NCI-H1105 treated with DMSO at 0.1 percent for 48 hours (cell line): ENCODE measurements at places on chromosomes 12 and 14.

DNA sequence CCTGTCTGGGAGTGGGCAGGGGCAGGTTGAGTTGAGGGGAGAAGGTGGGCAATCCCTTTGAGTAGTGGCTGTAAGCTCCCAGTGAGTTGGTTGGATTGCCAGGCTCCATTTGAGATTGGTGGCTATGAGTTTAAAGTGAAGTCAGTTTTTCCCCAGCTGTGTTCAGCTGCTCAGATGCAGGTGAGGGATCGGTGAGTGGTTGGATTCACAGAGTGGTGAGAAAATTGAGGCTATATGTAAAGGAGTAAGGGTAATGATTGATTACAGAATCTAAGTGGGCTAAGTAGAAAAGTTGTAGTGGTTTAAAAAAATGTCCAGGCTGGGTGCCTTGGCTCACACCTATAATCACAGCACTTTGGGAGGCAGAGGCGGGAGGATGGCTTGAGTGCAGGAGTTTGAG lies 68.6 kb downstream of the GLRX5 start:
- no peak for DNase-seq

DNA sequence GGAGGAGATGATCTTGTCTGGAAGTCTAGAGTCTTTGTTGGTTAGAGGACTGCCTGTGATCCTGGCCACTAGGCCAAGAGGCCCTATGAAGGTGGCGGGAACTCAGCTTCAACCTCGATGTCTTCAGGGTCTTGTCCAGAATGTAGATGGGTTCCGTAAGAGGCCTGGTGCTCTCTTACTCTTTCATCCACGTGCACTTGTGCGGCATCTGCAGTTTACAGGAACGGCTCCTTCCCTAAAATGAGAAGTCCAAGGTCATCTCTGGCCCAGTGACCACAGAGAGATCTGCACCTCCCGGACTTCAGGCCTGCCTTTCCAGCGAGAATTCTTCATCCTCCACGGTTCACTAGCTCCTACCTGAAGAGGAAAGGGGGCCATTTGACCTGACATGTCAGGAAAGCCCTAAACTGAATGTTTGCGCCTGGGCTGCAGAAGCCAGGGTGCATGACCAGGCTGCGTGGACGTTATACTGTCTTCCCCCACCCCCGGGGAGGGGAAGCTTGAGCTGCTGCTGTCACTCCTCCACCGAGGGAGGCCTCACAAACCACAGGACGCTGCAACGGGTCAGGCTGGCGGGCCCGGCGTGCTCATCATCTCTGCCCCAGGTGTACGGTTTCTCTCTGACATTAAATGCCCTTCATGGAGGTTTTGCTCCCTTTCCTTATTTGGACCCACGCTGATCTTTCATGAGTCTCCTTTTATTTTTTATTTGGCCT lies 17.7 kb downstream of the WNT5B start:
- DNase-seq, result no peak

- no peak for DNase-seq
Measured at GRCh38 chr14:36976571-36977023, 195.8 kb downstream of the SLC25A21 start.

DNA sequence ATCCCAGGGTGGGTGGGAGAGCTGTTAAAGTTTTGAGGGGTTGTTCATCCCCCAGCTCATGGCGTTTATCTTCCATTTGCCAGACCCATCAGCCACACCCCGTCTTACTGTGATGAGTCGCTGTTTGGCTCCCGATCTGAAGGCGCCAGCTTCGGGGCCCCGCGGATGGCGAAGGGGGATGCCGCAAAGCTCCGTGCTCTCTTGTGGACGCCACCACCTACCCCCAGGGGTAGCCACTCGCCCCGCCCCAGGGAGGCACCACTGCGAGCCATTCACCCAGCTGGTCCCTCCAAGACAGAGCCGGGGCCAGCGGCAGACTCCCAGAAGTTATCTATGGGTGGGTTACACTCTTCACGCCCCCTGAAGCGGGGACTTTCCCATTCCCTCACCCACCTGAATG lies 5.7 kb downstream of the RITA1 start:
- no peak for DNase-seq

DNA sequence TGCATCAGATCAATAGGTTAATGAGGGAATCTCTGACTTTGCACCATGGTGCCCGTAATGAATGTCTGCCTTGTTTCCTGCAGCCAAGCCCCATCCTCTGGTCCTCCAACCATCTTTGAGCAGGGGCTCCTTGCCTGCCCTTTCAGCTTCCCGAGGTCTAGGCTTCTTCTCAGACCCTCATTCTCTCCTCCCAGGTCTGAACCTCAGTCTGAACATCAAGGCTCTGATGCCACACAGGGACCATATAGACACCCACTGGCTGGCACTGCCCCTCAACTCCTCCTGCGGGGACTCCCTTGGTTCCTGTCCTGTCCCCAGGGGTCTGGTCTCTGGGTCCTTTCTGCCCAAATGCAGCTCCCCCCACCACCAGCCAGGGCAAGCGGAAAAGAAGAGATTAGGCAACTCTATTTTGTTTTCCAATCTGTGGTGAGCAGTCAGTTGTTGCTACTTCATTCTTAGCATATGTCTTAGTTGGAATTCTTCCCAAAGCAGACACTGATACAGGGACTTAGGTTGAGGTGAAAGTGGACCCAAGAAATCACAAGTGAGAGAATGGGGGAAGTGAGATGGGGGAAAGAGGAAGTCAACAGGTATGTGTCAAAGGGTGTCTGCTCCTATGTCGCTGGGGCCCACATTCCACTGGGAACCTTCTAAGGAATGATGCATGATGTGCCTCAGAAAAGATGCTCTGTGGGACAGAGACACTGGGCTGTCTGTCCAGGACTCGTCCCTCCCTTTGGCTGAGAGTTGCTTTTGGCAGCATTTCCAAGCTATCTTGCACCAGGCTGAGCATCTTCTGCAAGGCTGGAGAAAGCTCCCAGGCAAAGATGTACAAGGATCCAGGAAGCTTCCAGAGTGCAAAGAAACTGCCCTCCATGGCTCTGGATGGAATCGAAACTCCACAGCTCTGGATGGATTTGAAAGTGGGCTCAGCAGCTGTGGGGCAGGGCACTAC lies 1096.5 kb upstream of the TMEM132C start:
- DNase-seq, result no peak

DNA sequence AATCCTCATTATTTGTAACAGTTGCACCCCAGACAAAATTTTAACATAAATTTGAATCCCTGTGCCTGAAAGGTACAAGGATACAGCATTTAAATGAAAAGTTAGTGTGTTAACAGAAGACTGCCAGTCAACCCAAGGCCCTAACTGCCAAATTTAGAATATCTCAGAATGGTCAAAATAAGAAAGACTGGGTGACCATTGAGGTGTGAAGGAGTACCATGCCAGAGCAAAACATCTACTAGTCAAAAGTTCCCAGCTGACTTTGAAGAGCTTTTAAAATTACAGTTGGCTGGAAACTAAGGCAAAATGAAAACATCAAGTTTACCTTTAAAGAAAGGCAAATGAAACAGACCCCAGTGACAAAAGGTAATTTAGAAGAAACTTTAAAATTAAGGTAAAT lies 18.4 kb downstream of the SAV1 start:
- no peak for DNase-seq

DNA sequence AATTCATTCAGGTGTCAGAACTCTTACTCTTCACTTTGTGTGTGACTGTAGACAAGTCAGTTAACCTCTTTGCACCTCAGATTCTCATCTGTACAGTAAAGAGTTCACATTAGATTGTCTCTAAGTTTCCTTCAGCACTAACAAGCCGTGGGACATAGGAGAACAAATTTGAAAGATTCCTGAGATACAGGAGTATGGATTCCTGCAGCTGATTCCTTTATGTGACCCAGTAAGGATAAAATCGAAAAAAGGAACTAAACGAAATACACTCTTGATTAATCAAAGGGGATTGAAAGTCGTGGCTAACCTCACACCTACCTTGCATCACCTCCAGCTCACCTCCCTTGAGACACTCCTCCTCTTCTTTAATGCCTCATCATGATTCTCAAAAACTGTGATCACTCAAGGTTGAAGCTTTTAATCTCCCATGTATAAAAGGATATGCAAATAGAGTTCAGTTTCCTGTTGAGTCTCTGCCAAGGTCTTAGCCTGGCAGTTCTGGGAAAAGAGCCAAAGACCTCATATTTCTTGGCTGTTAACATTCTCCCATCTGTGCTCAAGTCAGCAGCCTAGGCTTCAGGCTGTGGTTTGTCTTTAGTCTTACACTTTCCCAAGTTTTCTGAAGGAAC lies 156.6 kb downstream of the DAD1 start:
- DNase-seq, result peak; percentile 79

GRCh38 chr14:36845356-36846012 lies 183.8 kb downstream of the PAX9 start:
- DNase-seq, result no peak
